ENCODE measurements at places on chromosomes 4 and X.

DNA sequence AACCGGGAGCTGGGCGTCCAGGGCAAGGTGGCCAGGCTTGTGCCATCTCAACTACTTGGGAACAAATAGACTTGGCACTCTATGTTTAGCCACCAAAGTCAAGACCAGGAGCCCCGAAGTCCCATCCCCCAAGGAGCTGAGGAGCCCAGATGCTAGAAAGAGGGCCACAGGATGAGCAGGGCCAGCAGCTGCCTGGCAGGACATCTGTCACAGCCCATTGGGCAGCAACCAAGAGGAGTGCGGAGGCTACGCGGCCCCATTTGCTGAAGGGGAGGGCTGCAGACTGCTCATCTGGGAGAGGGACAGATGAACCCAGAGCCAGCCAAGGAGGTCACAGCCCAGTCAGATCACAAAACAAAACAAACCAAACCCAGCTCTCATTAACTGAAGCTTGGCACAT lies 22.9 kb upstream of the SOWAHD start:
- no peak for DNase-seq

DNA sequence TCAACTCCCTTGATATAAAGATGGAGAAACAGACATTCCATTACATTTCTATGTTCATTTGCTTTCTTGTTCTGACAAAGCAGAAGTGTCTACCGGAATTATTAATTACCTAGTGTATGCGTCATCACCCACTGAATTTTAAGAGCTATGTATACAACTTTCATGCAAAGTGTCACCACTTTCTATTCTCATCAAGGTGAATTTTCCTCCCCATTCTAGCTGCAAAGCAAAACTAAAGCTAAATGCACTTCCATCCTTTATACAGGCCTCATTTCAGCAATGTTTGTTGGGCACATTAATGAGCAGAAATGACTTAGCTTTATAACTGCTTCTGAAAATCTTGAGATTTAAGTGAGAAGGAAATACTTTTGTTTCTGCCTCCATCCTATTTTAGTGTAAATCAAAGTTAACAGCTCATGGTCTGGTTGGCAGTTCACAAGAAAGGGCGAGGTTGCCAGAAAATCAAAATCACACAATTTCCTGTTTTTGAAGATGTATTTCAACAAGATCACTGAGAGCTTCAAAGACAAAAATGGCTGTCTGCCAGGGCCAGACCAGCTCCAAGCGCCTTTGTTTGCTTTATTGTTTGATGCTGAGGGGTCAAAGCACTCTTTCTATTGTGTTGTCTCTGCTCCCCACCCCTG lies 7.2 kb upstream of the FAM9C start:
- no peak for DNase-seq

- DNase-seq = no peak
These were observed 70.4 kb downstream of the ARAP2 start for GRCh38 chr4:36173905-36174304.

DNA sequence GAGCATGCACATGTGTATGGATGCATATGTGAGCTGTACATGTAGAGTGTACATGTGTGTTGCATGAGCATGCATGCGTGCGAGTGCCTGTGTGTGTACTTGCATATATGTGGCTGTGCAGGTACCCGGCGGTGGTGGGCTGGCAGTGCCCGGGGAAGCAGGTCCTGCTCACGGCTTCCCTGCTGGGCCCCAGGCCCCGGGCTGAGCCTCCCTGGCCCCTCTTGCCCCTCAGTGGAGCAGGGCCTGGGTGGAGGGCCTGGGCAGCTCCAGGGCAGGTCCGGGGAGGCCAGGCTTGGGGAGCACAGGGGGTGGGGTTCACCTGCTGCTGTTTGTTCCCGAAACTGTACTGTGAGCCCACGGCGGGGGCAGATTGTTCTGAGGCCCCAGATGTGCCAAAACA lies 9.4 kb downstream of the NAT8L start:
- DNase-seq = no peak

DNA sequence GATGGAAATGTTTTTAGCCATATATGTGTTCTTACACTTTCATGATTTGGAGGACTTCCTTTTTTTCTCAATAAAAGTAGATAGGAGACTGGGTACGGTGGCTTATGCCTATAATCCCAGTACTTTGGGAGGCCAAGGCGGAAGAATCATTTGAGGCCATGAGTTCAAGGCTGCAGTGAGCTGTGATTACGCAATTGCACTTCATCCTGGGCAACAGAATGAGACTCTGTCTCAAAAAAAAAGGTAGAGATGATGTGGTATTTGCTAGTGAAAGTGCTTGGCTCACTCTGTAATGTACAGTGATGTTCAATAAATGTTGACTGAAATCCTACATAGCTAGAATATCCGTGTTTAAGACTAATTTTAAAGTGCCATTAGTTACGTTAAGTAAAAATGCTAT lies 27.4 kb downstream of the KLHL2 start:
- DNase-seq = no peak

All from stimulated activated CD8-positive, alpha-beta memory T cell treated with anti-CD3 and anti-CD28 coated beads, Interleukin-4, amount 100 ng/mL, for 4 hours (primary cell).